ENCODE measurements at places on chromosomes 2 and 18.

- DNase-seq: no peak
Measured at GRCh38 chr2:28516950-28517349, 21.1 kb downstream of the PLB1 start.

GRCh38 chr2:38010995-38011394 lies 65.0 kb downstream of the CYP1B1 start:
- no peak for DNase-seq

DNA sequence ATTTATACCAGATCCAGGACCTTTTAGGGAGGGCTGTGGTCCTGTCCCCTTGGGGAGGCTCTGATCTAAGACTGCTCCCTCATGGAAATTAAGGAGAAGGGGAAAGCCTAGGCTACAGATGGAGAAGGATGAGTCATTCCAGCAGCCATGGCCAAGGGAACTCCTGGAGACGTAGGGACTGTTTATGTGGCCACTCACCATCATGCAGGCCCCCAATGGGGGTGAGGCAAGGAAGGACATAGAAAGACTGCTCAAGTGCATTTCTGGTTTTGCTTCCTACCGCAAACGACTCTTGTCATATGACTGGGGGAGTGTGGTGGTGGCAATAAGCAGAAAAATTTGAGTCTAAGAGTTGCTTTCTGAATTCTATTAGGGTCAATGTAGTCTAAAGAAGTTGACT lies 54.0 kb upstream of the CYP1B1 start:
- DNase-seq: no peak

DNA sequence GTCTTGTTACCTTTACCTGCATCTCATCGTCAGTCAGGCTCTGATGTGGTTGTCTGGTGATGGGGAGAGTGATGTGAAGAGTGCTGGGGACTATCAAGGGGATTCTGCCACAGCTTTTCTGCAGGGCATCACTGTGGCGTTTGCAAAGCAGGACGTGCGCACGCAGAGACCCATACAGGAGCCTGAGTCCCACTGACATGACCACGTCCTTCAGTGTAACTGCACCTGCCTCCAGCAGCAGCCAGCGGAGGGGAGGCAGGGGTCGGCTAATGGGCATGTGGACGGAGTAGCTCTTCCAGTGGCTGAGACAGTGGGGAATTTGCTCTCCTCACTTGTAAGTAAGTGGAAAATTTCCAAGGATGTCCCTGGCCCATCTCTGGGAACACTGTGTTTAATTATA lies 6.5 kb downstream of the ALKAL2 start:
- DNase-seq: no peak

DNA sequence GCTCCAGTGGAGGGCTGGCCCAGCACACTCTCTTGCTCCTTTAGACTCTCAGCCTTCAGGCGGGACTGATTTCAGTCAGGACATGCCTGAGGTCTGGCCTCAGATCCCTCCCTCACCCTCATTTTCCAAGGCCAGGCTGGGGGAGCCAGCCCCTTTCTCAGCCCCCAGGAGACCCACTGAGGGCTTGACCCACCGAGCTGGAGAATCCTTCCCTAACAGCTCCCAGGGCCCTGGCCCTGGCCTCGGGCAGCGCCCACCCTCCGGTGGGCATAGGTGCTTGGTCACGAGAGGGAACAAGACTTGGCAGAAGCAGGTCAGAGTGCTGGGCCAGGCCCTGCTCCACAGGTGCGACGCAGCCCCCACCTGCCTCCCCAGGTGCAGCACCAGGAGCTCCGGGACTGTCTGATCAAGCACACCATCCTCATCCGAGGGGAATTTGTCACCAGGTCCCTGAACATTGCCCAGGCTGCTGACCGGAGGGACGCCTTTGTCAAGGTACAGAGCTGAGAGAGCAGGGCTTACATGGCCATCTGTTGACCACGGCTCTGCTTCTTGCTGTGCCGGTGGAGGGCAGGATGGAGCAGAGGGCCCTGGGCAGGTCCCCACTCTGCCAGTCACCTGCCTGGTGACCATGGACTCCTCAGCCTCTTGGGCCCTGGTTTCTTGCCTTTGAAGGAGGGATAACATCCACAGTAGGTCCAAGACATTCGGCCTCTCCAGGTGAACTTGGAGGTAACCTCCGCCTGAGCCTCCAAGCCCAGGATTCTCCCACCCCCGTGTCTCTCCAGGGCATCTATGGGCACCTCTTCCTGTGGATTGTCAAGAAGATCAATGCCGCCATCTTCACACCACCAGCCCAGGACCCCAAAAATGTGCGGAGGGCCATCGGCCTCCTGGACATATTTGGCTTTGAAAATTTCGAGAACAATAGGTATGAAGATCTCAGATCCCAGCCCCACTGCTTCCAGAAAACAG lies 46.3 kb downstream of the MYO7B start:
- no peak for DNase-seq

DNA sequence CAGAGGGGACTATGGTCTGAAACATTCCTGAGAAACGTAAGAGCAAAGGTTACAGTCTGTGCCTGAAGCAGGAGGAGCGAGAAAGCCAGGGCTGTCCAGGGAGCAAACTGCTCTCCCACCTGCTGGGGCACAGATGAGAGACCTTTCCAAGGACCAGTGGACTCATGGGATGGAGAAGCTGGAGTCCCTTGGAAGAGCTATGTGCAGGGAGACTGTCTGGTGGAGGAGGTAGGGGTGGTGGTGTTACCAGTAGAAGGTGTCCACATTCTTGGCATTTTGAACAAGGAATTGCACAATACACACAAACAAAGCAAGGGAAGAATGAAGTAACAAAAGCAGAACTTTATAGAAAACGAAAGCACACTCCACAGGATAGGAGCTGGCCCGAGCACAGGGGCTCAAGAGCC lies 97.9 kb upstream of the CYRIA start:
- DNase-seq: no peak

DNA sequence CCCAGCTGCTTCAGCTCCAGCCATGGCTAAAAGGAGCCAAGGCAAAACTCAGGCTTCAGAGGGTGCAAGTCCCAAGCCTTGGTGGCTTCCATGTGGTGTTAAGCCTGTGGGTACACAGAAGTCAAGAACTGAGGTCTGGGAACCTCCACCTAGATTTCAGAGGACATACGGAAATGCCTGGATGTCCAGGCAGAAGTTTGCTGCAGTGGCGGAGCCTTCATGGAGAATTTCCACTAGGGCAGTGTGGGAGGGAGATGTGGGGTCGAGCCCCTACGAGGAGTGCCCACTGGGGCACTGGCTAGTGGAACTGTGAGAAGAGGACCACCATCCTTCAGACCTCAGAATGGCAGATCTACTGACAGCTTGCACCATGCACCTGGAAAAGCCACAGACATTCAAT lies 76.1 kb upstream of the KCTD1 start:
- no peak for DNase-seq

GRCh38 chr2:238313289-238313990 lies 6.9 kb upstream of the TRAF3IP1 start:
- no peak for DNase-seq

DNA sequence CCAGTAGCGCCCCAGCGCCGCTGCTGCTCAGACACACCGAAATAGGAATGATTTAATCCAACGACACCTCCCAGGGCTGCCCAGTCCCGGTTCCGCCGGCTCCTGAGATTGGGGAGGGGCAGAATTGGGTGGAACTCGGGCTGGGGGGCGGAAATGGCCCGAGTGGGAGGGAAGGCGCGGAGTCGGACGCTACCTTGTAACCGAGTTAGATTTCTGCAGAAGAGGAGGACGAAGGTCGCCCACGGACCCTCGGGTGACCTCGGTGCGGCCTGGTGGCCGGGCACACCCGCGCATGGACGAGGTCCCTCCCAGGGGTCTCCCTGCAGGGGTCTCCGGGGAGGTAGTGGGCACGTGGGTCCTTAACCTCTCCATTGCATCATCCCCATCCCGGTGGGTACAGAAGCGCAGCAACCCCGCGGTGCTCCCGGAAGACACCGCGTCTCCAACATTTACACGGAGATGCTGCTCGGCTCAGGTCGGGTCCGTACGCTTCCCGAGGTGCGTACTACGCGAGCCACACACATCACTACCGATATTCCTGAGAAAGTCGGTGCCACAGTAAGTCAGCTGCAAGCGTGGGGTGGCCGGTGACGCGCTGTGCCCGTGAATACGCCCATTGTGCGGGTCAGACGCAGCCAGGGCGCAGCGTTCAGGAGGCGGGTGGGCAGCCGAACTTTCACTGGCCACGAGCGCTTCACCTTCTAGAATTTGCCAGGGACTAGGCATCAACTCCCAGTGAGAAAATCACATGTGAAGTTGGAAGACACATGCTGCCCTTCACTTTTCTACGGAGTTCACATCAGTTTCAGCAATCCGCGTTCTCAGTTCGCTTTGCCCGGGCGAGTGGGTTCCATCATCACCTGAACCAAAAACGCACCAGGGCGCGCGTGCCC lies 3.0 kb downstream of the ZNF516 start:
- no peak for DNase-seq

GRCh38 chr2:136065907-136066306 lies 52.0 kb downstream of the CXCR4 start:
- DNase-seq: no peak

DNA sequence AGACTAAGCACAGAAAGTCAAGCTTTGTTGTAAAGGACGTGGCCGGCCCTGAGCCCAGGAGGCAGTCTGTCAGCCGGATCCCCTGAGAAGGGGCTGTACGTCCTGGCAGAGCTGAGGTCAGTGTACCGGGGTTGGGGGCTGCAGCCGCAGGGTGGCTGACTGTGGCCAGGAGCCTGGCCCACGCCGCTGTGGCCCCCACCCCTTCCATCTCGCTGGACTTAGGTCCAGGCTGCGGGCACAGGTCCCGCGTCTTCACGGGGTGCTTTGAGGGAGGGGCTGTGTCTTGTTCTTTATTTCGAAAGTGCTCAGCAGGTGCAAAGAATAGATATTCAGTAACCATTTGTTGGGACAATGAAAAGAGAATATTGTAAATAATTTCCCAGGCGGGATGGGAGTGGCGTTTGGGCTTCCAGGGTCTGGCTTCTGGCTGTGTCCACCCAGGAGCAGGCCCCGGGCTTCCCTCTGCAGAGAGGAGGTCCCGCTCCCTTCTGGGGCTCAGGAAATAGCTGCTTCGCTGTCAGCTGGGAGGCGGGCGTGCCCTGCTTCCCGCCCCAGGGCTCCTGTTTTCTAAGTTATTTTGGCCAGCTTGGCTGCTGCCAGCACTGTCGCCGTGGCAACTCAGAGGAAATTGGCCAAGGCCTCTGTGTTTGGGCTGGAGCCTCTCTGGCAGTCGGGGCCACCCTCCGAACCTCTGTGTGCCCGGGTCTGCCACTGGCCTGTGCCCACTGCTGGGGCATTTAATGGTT lies 7.4 kb downstream of the NFATC1 start:
- no peak for DNase-seq

DNA sequence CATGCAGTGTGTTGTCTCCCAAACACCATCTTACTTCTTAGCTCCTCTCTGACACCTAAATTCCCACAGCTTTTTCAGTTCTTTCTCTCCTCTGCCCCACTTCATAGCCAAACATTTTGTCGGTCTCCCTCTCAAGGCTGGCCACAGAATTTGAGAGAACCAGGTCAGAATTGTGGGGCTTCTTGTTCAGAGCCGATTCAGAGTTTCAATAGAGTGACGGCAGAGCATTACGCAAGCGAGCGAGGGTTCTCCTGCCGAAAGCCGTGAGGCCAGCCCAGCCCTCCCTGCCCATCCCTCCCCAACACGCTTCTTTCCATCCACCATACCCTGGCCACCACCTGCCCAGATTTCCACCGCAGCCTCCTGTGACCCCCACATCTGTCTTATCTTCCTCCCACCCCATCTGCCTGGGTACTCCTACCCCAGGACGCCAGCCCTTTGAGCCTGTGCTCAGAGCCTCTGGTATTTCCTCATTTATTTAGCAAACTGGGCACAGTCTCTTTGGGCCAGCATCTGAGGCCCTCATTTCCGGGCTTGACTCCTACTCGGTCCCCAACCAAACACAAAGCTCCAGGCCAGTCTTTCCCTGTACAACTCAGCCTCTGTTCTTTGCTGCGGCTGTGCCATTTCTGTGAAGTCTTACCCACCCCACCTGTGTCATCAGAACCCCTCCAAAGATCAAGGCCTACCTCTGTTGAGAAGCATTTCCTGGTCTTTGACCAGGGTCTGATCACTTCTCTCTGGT lies 70.0 kb upstream of the MAP4K4 start:
- DNase-seq: no peak

- no peak for DNase-seq
Measured at GRCh38 chr18:36636237-36636817, 192.5 kb downstream of the TPGS2 start.

DNA sequence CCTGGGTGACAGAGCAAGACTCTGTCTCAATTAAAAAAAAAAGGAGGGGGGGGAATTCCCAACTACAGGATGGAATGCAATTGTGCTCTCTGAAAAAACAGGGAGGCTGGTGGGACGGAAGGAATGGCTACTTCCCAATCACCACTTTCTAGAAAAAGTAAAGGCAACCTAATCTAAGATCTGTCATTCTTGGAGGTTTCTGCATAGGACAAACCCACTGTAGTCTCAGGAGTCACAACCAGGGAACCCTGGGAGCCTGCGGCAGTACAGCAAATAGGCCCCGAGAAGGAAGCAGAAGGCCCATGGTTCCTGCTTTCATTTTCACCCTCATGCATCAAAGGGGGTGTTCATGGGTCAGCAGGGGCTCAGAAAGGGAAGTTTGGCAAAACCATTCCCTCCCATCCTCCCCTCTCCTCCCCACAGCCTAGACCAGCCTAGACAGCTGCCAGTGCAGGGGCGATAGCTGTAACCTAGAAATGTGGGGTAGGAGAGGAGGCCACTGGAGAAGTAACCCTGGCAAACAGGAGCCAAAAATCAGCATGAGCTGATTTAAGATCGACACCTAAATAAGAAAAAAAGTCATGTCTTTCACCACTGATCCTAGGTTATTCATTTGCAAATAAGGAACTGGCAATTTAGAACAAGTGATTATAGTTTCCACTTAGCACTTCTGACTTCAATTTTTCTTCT lies 48.0 kb downstream of the TRABD2A start:
- no peak for DNase-seq

GRCh38 chr2:23361152-23361551 lies 23.8 kb upstream of the KLHL29 start:
- DNase-seq: no peak

DNA sequence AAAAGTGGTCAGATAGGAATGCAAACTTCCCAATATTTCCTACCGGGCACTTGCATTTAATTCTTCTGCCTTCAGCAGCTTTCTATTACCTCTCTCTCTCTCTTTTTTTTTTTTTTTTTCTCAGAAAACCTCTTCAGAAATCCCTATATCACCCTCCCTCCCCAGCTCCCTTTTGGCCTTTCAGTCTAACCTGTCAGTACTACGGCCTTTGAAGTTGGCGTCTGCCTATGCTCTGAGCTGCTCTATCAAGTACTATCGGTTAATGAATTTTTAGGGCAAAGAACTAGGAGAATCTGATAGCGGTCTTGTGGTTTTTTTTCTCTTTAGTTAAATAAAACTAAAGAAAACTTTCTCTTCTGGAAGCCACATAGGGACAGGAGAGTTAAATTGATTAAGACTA lies 122.4 kb upstream of the MAPRE2 start:
- no peak for DNase-seq

DNA sequence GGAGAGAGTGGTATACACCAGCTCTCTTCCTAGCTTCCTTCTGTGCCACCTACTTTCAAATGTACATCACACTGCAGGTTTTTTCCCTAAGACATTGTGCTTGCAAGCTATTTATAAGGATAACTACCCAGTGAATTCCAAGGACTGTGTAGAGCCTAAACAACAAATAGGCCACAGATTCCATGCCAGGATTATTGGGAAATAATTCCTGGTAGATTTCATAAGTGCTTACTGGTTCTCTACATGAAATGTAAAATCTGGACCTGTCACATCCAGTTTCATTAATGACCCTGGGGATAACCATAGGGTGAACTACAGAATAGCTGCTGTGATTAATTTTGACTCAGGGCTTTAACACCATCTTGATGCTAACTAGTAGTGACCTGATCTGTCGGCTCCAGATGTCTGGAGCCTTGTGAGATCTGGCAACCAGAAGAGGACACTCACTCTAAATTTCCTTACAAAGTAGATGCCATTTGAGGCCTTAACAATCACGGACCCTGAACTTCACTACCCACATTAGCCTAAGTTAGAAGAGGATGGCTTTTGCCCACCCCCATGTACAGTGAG lies 34.3 kb upstream of the LGALSL start:
- no peak for DNase-seq

Measured in T-helper 1 cell (primary cell).